ENCODE measurements at places on chromosomes 7 and 10. TPM values are rescaled to one million over a fixed set of nuclear protein-coding genes. Genes with fewer than 3 reads are reported as not detected.

The UCN3 gene
- total RNA-seq = not detected

The SMARCD3 gene
- total RNA-seq = 106 TPM

DNA sequence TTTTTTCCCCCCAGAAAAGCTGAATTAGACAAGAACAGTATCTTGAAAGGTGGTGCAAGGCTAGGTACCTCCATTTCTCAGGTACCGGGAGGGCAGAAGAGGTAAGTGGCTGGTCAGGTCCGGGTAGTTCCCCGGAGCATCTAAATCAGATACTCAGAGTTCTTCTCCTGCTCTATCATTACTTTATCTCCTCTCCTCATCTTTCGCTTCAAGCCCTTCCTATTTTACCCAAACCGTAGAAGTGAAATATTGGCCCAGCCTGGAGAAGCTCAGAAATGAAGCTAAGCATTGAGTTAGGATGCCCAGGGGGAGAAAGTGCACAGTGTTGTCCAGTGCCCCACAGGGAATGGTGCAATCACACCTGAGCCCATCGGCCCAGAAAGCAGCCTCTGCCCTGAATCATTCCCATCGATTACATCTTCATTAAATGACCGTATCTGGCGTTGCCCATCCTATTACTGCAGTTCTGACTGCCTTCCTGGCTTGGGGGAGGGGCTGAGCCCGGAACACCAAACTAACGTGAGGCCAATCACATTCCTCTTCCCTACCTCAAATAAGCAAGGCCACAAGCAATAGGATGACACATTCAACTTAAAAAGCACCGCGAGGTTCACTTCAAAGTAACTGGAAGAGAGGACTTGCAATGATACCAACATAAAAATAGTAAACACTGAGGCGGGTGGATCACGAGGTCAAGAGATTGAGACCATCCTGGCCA, 116.5 kb downstream of the PRPF18 start:
- DNase-seq = no peak

DNA sequence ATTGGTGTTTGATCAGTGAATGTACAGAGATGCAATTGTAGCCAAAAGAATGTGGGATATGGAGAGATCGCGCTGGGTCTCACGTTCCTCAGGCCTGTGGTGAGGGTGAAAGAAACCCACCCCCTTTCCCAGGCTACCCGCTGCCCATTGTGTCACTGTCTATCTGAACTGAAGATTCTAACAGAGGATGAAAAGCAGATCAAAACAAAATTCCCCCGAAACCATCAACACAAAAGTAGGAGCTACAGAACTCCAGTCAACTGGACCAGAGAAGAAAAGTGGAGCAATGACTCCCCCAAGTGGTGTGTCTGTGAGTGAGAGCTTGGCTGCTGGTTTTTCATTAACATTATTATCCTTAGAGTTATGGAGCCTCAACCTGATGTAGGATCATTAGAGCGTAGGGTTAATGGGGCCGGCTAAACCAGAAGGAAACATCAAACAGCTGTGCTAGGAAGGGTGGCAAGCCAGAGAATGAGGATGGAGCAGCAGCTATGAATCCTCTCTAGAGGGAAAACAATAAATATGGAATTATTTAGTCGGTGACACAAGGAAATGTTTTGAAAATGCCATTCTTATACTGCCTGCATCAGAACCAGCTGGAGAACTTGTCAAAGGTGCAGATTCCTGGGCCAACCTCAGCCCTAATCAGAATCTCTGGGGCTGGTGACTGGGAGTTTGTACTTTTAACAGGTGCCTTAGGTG, 38.3 kb downstream of the AKR1B1 start:
- no peak for DNase-seq

DNA sequence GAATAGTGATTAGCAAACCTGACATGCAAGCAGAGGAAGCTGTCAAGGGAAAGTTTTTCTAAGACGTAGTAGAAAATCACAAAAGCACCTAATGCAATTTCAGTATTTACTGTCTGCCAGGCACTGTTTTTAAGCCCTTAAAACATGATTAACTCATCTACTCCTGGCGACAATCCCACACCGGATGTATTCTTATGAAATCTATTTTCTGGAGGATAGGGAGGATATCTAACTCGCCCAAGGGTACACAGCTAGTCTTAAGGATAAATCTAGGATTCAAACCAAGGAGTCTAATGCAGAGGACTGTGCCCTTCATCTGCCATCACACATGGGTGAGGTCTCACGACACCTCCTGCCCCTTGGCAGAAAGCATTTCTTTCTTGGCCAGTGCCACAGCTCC, 47.8 kb upstream of the FIGNL1 start:
- no peak for DNase-seq

The C10orf62 gene
- 1.3 TPM for total RNA-seq

The HOXA6 gene
- not detected for total RNA-seq

DNA sequence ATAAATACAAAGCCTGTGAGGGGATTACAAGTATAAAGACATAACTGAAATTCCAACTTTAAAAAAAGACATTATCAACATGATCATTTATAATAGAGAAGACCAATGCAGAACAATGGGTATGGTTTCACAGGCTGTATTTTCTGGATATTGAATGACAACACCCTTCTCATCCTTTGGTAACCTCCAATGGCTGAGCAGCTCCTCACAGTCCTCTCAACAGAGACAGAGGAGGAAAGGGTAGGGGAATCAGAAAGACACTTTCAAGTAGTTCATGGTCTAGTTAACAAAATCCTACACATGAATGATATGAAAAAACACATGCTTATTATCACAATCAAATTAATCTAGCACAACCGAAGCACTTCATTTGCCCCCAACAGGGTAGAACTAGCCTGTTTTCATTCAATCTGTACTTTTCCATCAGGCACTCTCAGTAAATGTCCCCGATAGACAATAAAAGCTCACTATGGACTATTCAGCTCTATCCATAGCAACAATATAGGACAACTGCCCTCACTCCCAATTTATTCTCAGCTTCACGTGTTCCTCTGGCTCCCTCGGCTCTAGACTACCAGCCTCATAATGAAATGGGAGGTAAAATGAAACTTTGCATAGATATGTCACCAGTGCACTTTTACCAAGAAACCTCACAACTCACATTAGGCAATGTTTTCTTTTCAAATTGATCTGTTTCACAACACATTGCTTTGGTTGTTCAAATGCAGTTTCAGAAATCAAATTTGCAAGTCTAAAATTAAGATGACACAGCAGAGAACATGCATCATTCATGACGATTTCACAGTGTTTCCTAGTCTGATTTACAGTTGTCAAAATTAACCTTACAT, 211.4 kb downstream of the THSD7A start:
- DNase-seq = no peak

DNA sequence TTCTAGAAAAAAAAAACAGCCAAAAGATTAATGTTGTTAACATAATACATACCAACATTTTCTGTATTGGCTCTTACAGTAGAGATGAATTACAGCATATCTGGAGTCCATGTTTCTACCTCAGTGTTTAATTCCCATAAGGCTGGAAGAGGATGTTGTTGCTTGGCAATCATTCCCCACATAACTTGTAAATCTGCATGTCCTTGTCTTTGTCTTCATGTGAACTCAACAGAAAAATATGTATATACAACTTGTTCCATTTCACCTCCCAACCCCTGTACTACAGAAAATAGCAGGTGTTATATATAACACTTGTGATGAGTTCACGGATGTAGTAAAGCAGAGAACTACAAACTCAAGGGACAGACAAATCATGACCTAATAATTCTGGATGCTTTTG, 160.9 kb upstream of the SEMA3C start:
- DNase-seq = no peak

DNA sequence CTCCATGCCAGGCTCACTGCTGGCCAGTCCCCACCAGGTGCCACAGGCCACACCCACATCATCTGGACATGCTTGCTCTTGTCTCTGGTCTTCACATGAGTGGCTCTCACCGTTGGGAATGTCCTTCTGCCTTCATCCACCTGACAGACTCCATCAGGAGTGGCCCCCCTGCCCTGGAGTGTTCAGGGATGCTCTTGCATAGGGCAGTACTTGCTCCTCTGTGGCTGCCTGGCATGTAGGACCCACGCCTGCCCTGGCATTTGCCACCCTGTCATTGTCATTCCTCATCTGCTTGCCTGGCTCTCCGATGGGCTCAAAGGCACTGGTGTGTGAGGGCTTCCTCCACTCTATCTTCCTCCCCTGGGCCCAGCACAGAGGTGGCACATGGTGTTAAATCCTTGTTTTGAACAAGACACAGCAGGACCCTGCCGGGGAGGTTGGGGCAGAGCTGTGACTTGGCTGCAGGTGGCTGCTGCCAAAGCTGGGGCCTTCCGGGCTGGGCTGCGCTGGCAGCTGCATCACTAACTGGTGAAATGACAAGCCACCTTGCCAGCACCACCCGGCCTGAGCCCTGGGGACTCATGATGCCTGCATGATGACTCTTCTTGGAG, 1.8 kb downstream of the SH2D4B start:
- DNase-seq = no peak

GRCh38 chr10:33550811-33551210, 216.3 kb upstream of the NRP1 start:
- DNase-seq = no peak

The GRM8 gene
- total RNA-seq = not detected

The TMEM176A gene
- total RNA-seq = 48.8 TPM

The KLF14 gene
- total RNA-seq = 0.14 TPM

DNA sequence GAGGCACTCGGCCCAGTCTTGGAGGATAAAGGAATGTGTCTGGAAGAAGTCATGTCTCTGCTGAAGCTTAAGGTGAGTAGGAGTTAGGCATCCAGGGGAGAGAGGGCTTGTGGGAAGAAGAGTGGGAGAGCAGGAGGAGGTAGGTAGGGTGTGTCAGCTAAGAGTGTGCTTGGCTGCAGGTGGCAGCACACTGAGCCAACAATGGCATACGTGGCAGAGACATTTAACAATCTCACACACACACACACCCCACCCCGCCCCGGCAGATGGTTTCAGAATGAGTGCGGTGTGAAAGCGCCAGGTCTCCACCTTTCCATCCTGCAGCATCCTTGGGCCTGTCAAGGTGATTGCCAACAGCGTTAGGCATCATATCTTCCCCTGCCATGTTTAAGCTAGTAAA, 11.2 kb upstream of the ARPC1A start:
- no peak for DNase-seq

- DNase-seq = no peak
Measured at GRCh38 chr10:77590344-77591237, 47.0 kb downstream of the KCNMA1 start.

DNA sequence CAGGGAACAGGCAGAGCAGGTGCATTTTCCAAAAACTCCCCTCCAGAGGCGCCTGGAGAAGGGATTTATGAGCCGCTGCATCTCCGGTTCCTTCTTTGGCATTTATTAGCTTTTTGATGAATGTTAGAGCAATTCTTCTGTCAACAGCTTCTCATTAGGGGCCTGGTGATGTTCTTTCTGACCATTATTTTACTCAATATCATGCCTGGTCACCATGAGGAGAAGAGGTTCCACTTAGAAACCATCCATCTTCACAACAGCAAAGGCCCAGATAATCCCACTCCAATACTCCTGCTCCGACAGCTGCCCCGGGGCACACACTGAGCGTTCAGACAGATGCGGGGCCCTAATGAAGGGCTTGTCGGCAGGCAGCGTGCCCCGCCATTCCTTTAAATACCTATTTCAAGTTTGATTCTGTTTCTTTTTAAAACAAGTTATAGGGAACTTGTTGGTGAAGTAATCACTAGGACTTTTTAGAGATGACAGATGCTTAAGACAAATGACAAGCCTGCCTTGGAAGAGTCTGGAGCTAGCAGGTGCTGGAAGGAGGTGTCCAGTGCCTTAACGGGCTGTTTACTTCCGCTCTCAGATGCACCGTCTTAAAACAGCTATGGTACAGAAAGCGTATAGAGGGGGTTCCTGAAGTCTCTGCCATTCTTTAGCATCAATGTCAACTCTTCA, 31.7 kb downstream of the ECHDC3 start:
- DNase-seq = no peak

The TACC2 gene
- 451 TPM for total RNA-seq

GRCh38 chr7:48931481-48931880, 7.1 kb downstream of the CDC14C start:
- no peak for DNase-seq

DNA sequence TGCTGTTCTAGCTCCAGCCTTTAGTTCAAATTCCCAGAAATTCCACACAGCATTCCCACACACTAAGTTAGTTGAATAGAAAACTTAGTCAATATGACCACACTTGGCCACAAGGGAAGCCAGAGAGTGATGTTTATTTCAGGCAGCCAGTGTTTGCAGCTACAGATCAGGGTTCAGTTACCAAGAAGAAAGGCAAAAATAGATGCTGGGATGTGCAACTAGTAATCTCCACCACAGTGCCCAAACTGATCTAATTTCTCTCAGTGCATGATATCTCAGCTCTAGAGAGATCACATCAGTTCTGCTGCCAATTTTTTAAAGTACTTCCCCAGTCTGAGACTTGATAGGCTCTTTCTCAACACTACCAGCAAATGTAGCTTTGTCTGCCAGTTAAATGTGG, 17.6 kb downstream of the SLF2 start:
- DNase-seq = no peak

The OLAH gene
- not detected for total RNA-seq

DNA sequence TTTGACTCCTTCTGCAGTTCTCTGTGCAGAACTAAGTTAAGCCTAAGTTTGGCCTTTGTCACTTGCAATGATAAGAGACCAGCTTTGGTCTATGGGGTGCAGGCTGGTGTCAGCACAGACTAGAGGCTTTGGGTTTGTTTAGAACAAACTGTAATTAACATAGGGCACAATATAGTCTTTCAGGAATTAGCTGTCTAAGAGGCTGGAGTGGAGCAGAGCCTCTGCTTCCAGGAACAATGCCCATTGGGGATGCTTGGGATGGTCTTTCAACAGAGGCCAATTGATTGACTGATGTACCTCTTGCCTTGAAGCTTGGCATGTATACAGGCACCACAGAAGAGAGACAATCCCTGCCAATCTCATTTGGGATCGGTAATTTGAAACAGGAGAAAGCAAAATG, 4.7 kb downstream of the SUFU start:
- no peak for DNase-seq

DNA sequence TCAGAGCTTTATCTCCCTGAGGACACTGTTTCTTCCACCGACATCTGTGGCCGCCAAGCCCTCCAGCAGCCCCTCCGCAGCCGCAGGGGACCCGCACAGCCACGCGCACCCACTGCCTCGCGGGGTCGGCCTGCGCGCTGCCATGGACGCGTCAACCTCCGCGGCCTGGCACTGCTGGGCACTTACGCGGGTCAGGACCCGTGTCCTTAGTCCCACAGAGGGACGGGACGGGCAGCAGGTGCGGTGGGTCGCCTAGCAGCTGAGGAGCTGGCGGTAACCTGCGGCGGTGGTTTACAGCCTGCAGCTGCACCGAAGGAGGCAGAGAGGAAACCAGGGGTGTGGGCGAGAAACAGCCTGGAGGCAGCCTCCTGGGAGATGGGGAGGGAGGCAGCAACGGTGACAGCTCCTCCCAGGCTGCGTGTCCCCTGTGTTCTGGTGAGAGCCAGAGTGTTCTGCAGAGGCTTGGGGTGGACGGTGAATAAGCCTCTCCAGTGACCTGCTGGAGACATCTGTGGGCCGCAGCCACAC, 61.3 kb downstream of the SEC61G start:
- no peak for DNase-seq

GRCh38 chr7:55135462-55135861, 116.6 kb downstream of the EGFR start:
- no peak for DNase-seq

All from heart right ventricle (tissue), 16 donors.